HTR-8/SVneo (cell line): ENCODE measurements at places on chromosomes 16 and 17.
A peak's percentile ranks its signal among the peaks of the same experiment; 100 is the strongest.

DNA sequence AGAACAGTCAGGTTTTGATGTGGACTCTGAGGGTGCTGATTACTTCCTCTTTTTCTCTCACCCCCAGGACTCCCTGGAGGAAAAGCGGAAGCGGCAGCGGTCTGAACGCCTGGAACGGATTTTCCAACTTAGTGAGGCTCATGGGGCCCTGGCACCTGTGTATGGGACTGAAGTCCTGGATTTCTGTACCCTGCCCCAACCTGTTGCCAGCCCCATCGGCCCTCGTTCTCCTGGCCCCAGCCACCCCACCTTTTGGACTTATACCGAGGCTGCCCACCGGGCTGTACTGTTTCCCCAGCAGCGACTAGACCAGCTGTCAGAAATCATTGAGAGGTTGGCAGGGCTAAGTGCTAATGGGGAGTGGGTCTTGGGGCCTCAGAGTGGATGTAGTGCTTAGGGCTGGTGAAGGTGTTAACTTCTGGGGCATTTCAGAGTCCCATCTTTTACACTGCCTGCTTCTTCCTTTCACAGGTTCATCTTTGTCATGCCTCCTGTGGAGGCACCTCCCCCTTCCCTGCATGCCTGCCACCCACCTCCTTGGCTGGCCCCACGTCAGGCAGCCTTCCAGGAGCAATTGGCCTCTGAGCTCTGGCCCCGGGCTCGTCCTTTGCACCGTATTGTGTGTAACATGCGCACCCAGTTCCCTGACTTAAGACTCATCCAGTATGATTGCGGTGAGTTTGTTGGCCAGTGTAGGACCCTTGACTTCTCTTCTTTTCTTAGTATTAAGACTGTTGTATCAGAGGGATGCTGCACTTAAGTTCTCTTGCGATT lies 19.1 kb upstream of the PHKG2 start:
- DNase-seq, result no peak

- no peak for DNase-seq
These were observed 87.8 kb downstream of the STH start for GRCh38 chr17:46086821-46087220.

- no peak for DNase-seq
These were observed 2.3 kb upstream of the ZNF500 start for GRCh38 chr16:4769306-4769638.

- no peak for DNase-seq
These were observed 9.9 kb upstream of the TMIGD1 start for GRCh38 chr17:30343796-30344195.

GRCh38 chr17:19805006-19805405 lies 56.9 kb upstream of the ALDH3A1 start:
- DNase-seq, result no peak

DNA sequence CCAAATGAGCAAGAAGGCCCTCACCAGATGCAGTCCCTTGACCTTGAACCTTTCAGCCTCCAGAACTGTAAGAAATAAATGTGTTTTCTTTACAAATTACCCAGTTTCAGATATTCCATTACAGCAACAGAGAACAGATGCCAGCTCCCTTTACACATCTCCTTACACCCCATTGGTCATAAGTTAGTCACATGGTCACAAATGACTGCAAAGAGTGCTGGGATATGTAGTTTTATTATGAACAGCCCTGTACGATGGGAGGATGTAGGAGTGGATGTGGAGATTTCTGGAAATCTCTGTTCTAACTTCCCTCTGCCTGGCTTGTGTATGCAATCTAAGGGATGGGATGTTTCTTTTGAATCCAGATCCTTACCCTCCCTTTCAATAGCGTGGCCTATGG lies 13.3 kb upstream of the RPL38 start:
- DNase-seq, result peak; percentile 67

GRCh38 chr17:42531455-42532354 lies 4.3 kb upstream of the NAGLU start:
- DNase-seq, result no peak

DNA sequence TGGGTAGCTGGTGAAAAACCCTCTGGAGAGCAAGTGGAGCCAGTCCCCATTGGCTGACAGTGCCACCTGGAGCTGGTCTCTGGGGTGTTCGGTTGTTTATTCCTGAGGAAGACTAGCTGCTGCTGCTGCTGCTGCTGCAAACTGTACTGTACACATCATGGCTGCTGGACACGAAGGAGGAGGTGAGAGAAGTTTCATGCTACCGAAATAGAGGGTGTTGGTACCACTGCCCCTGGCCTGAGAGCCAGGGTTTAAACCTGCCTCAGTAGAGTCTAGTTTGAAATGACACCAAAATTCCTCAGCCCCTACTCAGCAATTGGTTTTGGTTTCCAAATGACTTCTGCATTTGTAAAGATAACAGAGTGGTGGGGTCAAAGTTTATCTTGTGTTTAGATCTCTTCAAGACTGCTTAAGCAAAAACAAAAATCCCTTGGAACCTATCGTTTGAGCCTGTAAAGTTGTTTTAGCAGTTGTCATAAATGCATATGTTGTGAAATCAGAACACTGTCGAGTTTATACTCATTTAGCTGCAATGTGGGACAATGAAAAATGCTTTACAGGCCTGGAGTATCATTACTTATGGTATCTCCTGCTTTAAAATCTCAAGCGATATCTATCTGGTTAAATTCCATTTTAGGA lies 40.8 kb downstream of the CYB5B start:
- DNase-seq, result no peak

- DNase-seq, result no peak
These were observed 354 bp upstream of the ESRP2 start for GRCh38 chr16:68236137-68236825.

DNA sequence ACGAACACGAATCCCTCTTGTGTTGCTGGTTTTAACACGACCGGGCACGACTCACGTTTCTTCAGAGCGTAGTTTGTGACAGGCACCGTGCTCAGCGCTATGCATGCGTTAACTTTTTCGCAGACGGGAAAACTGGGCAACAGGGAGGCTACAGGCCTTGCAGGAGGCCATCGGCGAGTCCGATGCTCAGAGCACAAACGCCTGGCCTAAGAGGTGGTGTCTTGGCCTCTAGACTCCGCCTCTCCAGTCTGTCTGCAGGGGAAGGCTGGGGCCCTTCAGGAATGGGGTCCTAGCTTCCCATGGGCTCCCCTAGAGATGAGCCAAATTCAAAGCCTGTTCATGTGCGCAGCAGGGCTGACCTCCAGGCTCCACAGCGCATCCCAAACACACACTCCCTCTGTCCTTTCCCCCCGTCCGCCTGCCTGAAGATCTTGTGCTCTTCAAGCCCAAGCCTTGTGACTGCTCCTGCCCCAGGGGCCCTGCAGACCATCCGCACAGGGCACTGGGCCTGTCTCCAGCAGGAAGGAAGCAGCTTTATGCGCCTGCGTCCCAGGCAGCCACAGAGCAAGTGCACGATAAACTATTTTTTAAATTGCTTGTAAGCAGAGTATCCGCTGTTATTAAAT lies 3.1 kb downstream of the CLCN7 start:
- DNase-seq, result no peak

GRCh38 chr16:67447508-67448076 lies 16.7 kb downstream of the HSD11B2 start:
- DNase-seq, result peak; percentile 48

DNA sequence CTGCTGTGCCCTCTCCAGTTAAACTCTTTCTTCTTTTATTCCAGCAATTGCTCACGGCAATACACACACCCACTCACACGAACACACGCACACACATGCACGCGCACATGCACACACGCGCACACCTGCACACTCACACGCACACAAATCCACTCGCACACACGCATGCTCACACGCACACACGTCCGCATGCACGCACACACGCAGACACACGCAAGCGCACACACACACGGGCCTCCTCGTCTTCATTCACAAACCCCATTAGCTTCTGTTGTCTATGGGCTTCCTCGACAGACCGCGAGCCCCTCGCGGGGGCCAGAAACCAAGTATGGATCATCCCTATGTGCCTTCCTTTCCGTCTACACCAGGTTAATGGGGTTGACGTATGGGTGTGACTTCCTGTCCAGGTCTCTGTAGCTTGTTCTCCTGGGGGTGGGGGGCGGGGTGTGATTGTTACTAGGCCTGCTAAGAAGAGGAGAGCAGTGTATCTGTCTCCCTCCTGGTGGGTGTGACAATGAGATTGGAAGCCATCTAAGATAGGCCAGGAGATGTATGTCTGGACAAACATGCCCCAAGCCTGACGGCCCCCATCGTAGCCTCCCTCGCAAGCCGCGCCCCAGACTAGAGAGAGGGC lies 670 bp upstream of the CTF1 start:
- peak; percentile 58 for DNase-seq

DNA sequence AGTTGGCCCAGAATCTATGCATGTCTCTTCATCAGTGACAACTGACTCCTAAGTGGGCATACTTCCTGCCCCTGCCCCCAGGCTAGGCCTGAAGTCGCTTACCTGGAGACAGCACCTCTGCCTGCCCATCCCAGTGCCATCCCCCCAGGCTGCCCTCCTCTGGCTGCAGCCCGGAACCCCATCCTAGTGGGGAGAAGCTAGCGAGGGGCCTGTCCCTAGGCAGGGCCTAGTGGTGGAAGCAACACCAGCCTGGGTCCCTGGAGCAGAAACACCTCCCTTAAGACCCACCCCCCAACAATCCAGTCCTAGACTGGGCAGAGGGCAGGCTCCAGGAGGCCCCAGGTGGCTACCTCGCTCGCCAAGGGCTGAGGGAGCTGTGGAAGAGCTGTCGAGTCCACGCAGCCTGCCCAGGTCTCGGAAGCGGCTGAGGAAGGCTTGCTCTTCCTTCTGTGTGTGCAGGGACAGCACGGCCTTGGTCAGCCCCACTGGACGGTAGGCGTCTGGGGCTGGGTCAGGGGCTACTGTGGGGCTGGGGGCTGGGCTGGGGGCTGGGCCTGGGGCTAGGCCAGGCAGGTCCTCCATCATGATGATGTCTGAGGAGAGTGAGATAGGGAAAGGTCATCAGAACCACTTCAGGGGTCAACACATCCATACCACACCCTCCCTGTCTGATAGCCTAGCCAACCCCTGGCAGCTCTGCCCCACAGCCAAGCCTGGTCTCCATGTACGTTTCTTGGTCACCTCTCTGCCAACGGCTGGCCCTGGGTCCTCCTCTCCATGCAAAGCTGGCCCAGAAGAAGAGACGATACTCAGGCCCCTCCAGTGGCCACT lies 7.6 kb downstream of the PER1 start:
- no peak for DNase-seq

- DNase-seq, result no peak
These were observed 38.5 kb downstream of the PIEZO1 start for GRCh38 chr16:88746506-88746905.

DNA sequence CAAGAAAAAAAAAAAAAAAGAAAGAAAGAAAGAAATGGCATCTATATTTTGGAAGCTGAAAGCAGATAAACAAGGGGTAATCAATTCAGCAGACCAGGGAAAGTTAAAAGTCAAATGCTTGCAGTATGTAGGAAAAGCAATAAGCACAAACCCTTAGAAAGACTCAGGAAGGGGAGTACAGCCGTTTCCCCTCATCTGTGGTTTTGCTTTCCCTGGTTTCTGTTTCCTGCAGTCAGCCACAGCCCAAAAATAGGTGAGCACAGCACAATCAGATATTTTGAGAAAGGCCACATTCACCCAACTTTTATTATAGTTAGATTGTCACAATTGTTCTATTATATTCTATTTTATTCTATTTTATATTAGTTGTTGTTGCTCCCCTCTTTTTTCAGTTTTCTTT lies 14.4 kb upstream of the ALOX12 start:
- no peak for DNase-seq

DNA sequence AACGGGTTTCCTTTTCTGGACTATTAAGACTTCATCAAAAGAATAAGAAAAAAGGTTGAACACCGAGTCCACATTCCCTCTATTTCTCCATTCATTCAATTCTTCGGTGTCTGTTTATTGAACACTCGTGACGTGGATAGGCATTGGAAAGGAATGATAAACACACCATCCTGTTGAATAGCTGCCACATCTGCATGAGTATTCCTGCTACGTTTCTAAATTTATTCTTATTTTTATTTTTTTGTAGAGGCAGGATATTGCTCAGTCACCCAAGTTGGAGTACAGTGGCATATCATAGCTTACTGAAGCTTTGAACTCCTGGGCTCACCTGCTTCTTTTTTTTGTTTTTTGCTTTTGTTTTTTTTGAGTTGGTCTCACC lies 80.8 kb upstream of the CIBAR2 start:
- DNase-seq, result no peak

- no peak for DNase-seq
These were observed 3.7 kb downstream of the FTO start for GRCh38 chr16:53707671-53708070.

DNA sequence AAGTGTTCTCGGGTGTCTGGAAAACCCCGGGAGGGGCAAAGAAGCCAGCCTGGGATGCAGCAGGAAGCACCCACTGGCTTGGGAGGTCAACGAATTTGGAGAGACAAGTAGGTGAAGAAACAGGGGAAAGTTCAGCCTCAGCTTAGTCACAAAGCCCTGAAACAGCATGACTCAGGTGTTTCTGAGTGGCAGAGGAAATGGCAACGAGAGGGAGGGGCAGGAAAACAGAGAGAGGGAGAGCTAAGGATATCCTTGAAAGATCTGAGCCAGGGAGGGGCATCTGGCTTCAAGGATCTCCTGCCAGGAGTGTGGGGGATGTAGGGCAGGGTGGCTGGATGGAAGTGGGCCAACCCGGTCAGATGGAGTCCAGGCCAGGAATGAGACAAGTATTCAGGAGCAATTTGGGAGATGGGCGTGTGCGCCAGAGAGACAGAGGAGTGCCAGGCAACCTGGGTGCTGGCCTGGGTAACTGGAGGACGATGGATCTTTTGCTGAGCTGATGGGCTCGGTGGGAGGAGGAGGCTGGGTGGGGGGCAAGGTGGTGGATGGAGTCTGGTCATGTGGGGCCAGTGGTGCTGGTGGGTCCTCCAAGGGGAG lies 27.2 kb downstream of the ABCC3 start:
- peak; percentile 95 for DNase-seq

DNA sequence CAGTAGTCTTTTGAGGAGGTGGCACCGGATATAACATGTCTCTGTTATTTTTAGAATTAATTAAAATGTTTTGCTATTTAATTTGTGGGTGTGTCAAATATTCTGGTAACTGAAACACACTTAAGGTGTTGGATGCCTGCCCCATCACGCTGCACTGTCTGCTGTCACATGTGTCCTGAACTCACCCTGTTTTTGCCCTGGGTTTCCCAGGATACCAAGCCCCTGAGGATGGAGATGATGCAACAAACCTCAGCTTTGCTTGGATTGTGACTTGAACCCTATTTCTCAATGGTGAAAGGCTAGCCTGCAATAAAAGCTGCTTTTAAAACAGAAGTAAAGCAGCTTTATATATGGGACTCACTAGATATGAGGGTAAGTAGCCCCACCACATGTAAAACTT lies 11.5 kb upstream of the DUSP14 start:
- DNase-seq, result no peak

DNA sequence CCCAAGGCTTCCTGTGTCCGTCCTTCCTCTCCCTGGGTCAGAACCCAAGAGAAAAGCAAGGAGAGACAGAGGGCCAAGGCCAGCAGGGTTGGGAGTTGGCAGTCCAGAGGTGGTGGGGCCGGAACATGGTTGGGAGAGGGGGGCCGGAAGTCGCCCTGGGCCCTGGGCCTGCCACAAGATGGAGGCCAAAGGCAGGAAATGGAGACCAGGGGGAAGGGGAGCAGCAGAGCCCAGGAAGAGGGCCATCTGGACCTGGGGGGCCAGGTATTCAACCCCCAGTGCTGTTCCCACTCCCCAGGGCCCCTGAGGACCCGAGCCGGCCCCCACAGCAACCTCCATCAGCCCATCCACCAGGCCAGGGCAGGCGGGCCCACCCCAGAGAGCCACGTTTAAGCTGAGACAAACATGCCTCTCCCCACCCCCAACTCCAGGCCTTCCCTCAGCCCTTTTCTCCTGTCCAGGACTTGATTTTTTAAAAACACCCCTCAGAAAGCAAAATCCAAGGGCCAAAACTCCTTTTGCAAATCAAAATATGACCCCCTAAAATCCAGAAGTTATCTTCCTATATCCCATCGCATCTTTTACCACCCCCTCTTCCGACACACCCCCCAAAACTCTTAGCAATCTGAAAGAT lies 4.4 kb upstream of the BCL6B start:
- DNase-seq, result no peak
